ENCODE measurements at places on chromosomes 7 and 10. TPM values are rescaled to one million over a fixed set of nuclear protein-coding genes. Genes with fewer than 3 reads are reported as not detected.
A peak's percentile ranks its signal among the peaks of the same experiment; 100 is the strongest.

- peak overlapping the region; percentile 64 for H3K27ac ChIP-seq
- H3K4me1 ChIP-seq, result peaks cover 14% of the 10 kb centered on the region
- no peak overlapping the region for H3K4me3 ChIP-seq
- no peaks in the 10 kb centered on the region for H3K27me3 ChIP-seq
- DNase-seq, result no peak
These were observed 10.6 kb downstream of the FAS start for GRCh38 chr10:89001024-89001728.

DNA sequence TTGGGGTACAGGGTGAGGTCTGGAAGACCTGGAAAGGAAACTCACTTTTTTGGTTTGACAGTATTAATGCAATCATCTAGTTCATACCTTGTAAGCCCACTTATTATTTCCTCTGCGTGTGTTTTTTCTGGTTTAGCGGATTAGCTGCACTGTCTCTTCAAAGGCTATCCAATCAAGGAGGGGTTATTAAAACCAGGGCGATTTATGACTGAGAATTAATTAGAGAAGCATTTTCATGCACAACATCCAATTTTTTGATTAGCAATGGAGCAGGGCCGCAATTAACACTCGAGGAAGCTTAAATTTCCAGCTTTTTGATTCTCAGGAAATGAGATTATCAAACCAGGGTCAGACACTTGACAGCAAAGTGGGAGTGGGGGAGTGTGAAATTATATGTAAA is 248.9 kb downstream of the EXOC4 start:
- DNase-seq, result no peak
- no peaks in the 10 kb centered on the region for H3K27me3 ChIP-seq
- no peaks in the 10 kb centered on the region for H3K36me3 ChIP-seq
- H3K27ac ChIP-seq, result no peak overlapping the region
- no peaks in the 10 kb centered on the region for H3K4me1 ChIP-seq
- no peak overlapping the region for H3K4me3 ChIP-seq

GRCh38 chr10:29670761-29671160 is 36.0 kb upstream of the SVIL start:
- no peak overlapping the region for H3K4me3 ChIP-seq
- H3K27me3 ChIP-seq, result no peaks in the 10 kb centered on the region
- no peaks in the 10 kb centered on the region for H3K36me3 ChIP-seq
- DNase-seq, result no peak
- H3K27ac ChIP-seq, result no peak overlapping the region

DNA sequence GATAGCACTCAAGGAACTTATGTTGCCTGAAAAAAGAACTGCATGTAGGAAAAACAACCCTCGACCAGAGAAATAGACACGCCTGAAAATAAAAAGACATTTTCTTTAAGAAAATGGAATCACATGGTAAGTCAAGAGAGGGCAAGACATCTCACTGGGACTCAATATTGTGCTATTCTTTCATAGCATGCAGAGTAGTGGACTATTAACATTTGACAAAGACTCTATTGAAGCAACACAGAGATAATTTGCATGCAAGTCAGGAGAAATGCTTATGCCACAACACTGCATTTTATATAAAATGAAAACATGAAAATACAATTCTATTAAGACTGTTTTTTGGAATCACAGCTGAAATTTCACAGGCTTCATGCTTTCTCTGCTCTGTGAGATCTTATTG is 77.9 kb upstream of the RHOBTB1 start:
- no peak overlapping the region for H3K27ac ChIP-seq
- H3K36me3 ChIP-seq, result no peaks in the 10 kb centered on the region
- H3K4me1 ChIP-seq, result no peaks in the 10 kb centered on the region
- no peaks in the 10 kb centered on the region for H3K27me3 ChIP-seq

DNA sequence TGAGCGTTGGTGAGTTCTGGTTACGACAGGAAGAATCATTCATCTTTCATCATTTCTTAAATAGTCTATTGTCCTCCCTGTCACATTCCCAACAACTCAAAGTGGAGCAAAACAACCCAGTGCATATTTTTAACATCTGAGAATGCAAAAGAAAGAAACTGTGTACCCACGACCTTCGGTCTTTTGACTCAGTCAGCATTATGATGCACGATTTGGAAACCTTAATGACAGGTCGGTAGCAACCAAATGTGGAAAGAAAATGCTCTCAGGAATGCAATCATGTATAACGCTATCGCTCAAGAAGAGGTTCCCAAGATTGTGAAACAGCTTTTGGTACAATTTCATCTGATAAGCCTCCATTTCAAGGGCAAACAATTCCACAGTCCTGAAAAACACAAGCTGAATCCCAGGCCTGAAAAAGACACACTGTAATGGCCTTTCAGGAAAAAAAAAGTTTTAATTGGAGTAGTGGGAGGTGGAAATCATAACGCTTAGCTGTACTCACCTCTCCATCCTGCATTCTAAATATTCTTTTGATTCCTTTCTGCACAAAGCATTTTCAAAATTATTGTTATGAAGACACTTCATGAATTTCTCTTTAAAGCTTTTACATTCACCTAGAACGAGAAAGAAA is 2.6 kb downstream of the COX19 start:
- H3K27me3 ChIP-seq, result no peaks in the 10 kb centered on the region
- H3K36me3 ChIP-seq, result peaks cover 4% of the 10 kb centered on the region
- H3K4me3 ChIP-seq, result no peak overlapping the region
- no peak overlapping the region for H3K27ac ChIP-seq

The NRP1 gene
- not detected for polyA plus RNA-seq

- H3K4me1 ChIP-seq, result no peaks in the 10 kb centered on the region
- no peaks in the 10 kb centered on the region for H3K36me3 ChIP-seq
- no peaks in the 10 kb centered on the region for H3K27me3 ChIP-seq
These were observed 218.5 kb downstream of the DNAJB6 start for GRCh38 chr7:157555313-157555712.

All from B cell (primary cell).